Stimulated activated naive CD8-positive, alpha-beta T cell treated with anti-CD3 and anti-CD28 coated beads, Interleukin-15, Interleukin-2, amounts not matched to agents 100 U/mL and 50 U/mL, for 24 hours (primary cell): ENCODE measurements at places on chromosomes 2 and 18.

GRCh38 chr2:132901661-132902060 is 231.7 kb upstream of the LYPD1 start:
- DNase-seq, result no peak

DNA sequence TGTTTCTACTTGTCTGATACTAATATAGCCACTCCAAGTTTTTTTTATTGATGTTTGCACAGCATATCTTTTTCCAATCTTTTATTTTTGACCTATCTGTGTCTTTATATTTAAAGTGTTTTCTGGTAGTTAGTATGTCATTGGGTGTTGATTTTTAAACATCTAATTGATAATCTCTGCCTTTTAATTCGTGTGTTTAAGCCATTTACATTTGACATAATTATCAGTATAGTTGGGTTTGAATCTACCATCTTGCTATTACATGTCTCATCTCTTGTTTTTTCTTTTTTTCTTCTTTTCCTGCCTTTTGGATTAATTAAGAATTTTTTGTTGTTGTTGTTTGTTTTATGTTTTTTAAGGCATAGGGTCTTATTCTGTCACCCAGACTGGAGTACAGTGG is 44.2 kb downstream of the TAF1B start:
- DNase-seq, result no peak

GRCh38 chr2:96138179-96139145 is at the start of gene ASTL:
Gene ASTL, minus strand, starts transcription at chr2:96138502. Its CDS starts 66 bp downstream, at chr2:96138436.
- DNase-seq, result peak; percentile 75

DNA sequence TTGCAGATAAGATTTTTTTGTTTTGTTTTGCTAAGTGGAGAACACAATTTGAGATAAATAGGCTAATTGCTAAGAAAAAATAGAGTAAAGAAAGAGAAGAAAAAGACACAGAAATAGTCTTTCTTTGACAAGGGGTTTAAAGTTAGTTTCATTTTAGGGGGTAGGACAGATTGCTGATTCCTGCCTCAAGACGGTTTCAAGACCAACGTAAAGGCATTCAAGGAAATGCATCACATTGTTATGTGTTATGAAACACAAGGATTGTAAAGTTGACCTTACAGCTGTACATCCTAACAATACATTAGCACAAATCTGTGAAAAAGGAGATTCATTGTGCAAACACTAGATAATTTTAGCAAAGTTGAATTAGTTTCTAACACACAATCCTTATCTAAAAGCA is 22.7 kb upstream of the ETAA1 start:
- no peak for DNase-seq

GRCh38 chr18:69981948-69982347 is 34.3 kb upstream of the CD226 start:
- no peak for DNase-seq

DNA sequence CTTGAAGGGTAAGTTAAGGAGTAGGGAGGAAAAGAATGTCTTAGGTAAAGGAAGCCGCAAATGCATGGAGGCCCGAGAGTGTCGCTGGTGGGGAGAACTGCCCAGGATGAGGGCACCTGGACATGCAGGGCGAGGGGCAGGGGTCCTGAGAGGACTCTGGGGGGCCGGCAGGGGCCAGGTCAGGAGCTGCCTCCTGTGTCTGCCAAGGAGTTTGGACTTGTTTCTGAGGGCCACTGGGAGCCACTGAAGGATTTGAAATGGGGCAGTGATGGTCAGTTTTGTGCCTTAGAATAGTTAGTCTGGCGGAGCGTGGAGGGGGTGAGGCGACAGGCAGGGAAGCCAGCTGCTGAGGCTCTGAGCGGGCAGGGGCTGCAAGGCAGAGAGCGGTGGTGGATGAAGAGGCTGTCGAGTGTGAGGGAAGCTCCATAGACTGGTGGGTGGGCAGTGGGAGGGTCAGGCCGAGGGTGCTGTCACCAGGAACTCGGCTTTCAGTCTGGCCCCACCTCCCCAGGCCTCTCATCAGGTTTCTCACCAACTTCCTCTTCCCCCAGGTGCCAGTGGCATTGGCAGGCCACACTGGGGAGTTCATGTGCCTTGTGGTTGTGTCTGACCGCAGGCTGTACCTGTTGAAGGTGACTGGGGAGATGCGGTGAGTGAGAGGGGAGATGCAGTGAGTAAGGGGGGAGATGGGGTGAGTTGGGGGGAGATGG is 14.7 kb upstream of the SLC4A3 start:
- DNase-seq, result no peak

- no peak for DNase-seq
Observed at GRCh38 chr2:121735518-121736074, 1.1 kb downstream of the NIFK start.

DNA sequence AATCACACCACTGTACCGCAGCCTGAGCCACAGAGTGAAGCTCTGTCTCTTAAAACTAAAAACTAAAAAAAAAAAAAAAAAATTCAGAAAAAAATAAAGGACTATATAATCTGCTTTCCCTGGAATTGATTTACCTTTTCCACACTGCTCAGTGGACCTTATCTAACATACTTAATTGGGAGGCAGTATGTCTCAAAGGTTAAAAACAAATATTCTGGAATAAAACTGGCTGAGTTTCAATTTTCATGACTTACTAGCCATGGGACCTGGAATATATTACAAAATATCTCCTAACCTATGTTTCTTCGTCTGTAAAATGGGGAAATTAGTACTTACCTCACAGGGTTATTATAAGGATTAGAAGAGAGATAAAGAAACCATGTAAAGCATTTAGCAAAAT is 11.8 kb downstream of the NCKAP1 start:
- DNase-seq, result no peak

DNA sequence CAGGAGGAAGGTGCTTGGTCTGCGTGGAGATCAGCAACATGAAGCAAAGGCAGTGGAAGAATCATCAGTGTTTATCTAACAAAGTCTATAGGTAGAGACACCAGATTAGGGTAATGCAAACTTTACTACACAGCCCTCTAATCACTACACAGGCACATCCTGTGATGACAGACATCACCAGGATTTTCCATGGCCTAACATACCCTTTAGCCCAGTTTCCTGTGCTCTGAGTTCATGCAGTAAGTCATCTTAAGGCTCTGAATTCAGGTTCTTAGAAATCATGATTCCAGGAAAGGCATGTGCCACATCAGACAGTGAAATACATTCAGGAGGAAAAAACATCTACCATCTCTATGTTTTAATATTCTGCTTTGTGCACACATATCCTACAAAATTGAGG is 708.5 kb upstream of the SLC8A1 start:
- no peak for DNase-seq

DNA sequence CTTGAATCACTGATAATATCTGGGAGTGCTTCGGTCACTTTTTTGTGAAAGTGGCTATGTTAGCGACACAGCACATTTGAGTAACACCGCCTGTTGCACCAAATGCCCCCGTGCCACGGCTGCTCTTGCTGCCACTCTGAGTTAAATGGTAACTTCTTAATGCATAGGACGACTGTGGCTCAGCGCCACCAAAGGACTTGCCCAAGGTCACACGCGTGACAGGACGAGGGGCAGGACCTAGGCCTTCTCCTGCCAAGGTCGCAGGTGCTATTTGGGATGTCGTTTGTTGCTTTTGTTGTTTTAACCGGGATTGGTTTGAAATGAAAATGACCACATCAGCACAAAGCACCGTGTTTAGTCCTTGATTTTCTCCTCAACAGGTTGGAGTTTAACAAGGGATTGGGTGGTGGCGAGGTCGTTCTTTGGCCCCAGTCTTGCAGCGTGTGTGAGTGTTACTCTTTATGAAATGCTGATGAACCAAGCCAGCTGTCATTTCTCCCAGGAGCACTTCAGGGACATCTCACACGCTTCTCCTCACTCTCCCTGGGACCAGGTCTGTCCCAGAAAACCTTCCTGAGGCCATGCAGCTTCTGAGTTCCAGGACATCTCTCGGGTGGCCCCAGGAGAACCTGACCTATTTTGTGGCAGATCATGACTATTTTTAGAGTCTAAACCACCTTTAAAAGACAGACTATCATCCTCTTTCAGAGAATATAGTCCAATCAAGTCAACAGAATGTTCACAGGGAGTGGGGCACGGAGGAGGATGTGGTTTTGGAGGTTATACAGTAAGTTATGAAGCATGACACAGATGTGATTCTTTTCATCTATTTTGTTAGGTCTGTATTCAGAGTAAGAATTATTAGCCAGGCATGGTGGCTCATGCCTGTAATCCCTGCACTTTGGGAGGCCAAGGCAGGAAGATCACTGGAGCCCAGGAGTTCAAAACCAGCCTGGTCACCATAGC is 49.9 kb downstream of the MTCL1 start:
- no peak for DNase-seq

DNA sequence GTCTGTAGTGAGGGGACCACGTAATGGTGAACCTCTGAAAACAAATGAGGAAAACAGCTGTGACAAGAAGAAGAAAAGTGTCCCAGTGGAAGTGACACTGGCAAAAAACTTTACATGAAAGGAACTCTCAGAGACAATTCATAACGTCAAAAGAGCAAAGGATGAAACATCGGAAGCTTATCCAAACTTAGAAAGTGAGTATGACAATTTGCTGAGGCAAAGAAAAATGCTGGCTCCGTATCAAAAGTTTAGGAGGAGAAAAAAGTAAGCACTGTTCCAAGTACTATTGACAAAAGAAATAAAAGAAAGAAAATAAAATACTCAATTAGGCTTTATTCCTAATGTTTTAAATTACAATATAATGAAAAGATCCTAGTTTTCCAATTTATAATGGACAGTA is 91.3 kb downstream of the NOL10 start:
- no peak for DNase-seq

DNA sequence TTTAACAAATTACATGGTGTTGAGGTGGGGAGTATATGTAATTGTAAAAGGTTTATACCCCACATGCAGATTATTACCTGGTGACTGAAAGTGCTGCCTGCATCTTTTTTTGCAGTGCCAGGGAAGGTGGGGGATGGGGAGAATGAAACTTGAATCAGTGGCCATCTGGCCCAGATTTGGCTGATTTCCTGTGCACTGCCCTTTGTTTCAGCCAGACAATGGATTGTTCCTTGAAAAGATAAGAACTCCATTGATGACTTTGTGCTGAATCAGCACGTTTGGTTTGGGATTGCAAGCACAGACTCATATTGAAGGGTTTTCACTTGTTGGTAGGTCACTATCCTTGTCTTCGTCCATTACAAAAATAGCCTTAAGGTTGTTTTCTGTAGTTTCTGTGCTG is 20.9 kb downstream of the GREB1L start:
- no peak for DNase-seq

GRCh38 chr18:12768625-12769024 is 65.8 kb downstream of the PSMG2 start:
- no peak for DNase-seq

GRCh38 chr2:190938771-190939335 is 58.2 kb downstream of the GLS start:
- DNase-seq, result no peak

DNA sequence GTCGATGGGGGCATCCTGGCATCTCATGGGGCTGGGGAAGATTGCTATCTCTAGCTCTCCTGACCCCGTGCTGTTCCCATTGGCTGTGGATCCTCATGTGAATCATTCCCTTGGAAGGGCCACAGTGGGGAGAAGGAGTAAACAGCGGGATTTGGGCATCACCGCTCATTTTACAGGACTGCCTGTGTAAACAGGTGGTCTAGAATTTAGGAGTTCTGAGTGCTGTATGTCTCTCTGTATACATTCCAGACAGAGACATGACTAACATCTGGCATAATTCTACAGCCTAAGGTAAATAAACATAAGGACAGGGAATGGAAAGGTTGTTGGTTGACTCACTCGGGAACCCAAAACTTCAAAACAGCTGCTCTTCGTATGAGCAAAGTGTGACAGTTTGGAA is 92.7 kb downstream of the COPS8 start:
- no peak for DNase-seq

DNA sequence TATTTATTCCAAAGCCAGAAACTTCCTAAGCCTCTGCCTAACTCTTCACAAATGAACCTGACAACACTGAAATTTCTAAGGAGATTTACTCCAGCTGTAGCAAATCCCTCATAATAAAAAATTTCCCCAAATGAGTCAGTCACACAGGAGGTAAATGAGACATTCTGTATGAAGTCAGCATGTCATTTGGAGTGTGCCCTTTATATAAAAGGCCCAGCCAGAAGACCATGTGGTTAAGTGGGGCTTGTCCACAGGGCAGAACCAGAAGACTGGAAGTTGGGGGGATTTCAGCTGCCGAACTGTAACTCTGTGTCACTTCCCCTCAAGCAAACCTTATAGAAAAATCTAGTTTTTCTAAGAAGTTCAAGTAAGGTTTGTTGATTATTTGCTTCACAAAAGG is 30.2 kb downstream of the NRP2 start:
- DNase-seq, result peak; percentile 20
